HAP-1 (cell line): ENCODE measurements at places on chromosomes 5 and 9.

GRCh38 chr9:35548571-35548970 lies 56.5 kb upstream of the TESK1 start:
- DNase-seq = no peak

DNA sequence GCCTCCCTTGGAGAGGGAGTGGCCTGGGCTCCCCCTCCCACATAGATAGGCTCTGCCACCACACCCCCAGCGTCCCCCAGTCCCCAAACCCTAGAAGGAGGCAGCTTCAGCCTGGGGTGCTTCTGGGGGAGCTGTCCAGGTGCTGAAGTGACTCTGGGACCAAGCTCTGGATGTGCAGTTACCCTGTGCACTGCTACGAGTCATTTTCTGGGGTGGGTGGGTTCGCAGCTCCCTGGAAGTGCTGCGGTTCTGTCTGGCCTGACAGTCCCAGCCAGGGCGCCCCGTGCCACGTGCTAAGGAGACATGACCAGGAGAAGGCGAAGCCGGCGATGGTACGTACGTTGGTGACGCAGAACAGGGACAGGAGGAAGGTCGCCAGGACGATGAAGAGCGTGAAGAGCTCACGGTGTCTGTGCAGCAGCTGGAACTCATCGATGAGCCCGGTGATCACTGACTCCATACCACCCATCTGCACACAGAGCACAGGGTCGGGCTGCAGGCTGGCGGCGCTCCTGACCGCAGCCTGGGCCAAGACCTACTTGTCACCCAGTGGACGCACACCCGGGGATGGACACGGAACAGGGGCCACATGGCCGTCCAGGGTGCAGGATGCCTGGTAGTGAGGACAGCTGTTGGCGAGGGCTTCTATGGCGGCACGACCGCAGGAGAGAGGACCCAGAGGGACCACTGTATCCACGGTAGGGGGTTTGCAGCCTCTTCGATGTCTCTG lies 35.7 kb downstream of the SLC6A3 start:
- DNase-seq = peak; percentile 64

DNA sequence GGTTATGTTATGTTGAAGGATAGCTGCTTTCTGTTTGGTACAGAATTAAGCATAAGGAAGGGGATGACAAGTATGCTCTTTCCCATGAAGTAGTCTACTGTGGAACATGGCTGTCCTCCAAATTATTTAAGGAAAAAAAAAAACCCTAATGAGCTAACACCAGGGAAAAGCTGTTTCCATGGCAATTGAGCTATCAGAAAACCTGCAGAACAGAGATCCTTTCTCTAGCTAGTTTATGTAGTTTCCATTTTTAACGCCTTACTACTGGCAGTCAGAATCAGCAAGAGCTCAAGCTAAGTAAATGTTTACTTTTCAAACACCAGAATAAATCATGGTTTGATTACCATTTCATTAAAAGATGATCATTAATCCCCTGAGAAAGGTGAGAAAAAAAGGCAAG lies 287.4 kb upstream of the TARS1 start:
- no peak for DNase-seq

- DNase-seq = no peak
Observed at GRCh38 chr5:3364941-3365340, 230.7 kb upstream of the IRX1 start.

GRCh38 chr5:150000990-150001659 lies 586 bp downstream of the HMGXB3 start:
- DNase-seq = peak; percentile 51

GRCh38 chr5:126716861-126717260 lies 60.1 kb upstream of the LMNB1 start:
- no peak for DNase-seq

DNA sequence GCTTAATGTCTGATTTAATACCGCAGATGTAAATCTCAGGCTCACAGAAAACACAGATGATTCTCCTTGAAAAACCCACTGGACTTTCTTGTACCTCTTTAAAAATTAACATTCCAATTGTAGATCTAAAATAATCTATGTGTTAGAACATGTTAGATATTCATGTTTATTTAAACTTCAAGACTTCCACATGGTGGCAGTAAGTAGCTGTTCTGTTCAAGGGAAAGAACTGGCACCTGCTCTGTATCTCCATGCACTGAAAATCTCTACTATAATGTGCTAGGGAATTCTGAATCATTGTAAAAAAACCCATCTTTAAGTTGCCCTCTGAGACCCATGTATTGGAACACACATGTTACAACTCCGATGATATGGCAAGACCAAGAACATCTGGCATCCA lies 366.9 kb downstream of the DMRTA1 start:
- no peak for DNase-seq

GRCh38 chr5:159916841-159917761 lies 819 bp downstream of the ADRA1B start:
- DNase-seq = no peak

- DNase-seq = no peak
Observed at GRCh38 chr9:106322706-106323245, 540.2 kb upstream of the ZNF462 start.

DNA sequence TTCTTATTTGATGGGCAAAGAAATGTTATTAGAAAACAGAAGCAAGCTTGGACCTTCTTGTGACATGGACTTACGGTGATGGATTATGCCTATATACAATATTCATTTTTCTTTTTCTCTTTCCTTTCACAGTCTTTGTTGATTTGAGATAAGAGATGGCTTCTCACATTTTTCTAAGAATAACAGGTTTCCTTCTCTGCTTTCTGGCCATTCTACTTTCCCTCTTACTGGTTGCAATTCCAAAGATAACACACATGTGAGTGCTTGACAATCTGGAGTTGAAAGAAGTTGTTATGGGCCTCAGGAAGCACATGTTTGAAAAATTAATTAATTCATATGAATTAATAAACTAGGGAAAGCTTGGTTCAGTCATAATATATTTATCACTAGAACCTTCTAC lies 89.8 kb upstream of the RPS23 start:
- DNase-seq = no peak

DNA sequence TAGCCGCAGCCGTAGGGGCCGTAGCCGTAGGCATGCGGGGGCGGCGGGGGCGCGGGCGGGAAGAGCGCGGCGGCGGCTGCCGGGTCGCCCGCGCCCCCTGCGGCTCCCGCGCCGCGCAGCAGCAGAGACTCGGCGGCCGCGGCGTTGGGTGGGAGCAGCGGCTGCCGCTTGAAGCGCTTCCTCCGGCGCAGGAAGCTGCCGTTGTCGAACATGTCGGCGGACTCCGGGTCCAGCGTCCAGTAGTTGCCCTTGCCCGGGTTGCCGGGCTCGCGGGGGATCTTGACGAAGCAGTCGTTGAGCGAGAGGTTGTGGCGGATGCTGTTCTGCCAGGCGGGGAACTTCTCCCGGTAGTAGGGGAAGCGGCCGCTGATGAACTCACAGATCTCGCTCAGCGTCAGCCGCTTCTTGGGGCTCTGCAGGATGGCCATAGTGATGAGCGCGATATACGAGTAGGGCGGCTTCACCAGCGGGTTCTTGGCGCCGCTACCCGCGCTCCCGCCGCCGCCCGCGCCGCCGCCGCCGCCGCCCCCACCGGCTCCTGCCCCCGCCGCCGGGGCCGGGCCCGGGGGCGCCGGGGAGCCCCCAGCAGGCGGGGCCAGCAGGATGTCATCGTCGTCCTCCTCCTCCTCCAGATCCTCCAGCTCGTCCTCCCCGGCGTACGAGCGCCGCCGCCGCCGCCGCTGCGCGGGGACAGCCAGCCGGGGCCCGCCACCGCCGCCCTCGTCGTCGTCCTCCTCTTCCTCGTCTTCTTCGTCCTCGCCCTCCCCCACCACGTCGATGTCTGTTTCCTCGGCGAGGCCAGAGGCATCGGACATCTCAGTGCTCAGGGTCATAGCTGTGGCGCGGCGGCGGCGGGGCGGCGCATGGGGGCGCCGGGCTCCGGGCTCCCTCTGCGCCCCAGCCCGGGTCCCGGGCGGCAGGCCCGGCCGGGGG lies 781 bp downstream of the FOXD1 start:
- peak; percentile 61 for DNase-seq

DNA sequence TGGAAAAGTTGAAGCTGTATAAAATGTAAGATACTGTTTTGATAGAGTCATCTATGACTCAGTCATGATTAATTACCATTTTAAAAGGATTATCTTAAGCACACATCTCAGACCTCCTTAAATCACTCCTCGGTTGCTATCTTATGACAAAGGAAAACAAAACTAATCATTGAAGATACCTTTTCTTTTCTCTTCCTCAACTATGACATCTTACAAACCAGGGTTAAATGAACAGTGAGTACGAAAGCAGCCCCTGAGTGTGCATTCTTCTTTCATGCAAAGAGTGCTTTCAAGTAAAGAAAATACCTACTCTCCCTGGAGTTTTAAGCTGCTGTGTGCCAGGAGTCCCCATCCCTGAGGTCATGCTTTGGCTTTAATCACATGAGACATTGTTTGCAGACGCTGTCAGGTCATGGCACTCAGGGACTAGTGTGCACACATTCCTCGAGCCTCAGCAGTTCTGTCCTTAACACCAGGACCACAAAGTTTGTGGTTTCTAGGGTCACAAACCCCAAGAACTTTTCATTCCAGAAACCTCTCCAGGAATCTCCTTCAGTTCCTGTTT lies 86.7 kb upstream of the ICE1 start:
- no peak for DNase-seq

- no peak for DNase-seq
Observed at GRCh38 chr5:61148515-61148914, 13.8 kb downstream of the SMIM15 start.

DNA sequence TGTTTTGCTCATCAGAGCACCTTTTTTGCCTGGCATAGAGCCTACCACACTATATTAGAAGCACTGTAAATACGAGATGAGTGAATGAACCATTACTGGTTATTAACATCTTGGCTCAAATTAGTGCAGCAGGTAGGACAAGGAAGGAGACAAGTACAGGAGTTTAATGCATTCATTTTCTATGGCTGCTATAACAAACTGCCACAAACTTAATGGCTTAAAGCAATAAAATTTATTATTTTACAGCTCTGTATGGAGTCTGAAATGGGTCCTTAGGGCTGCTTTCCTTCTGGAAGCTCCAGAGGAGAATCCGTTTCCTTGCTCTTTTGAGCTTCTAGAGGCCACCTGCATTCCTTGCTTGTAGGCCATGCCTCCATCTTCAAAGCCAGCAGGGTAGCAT lies 59.1 kb downstream of the PDE6A start:
- DNase-seq = no peak

- peak; percentile 30 for DNase-seq
Observed at GRCh38 chr9:127445851-127446712, 5.1 kb downstream of the RPL12 start.

- DNase-seq = no peak
Observed at GRCh38 chr5:53334431-53334941, 145.9 kb upstream of the FST start.

- no peak for DNase-seq
Observed at GRCh38 chr9:93094658-93095204, 1.3 kb upstream of the CARD19 start.

- no peak for DNase-seq
Observed at GRCh38 chr5:140628711-140629110, 4.3 kb downstream of the CD14 start.

DNA sequence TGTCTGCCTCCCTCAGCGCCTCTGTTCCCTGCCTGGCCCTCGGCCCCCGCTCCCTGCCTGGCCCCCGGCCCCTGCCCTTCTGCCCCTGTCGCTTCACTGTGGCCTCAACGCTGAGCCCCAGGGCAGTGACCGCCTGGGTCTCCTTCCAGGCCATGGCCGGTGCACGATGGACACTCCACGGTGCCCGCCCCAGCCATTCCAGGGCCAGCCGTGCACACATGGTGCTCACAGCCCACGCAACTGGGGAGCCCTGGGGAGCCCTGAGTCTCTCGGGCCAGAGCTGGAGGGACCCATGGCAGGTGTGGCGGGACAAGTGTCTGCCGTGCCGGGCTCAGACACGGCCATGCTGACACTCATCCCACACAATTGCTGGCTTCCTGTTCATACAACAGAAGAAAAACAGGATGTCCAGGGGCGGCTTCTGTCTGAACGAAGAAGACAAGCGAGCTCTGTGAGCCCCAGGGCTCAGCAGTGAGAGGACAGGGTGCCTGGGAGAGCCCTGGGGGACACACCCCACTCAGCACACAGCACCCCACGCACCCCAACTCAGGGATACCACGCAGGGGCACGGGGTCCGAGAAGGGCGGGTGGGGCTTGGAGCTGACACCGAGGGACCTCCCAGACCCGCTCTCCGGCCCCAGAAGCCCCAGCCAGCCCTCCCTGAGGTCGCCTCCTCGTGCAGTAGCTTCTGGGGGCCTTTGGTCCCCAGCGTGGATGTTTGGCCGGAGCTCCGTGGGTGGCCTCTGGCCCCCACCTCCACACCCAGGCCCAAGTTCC lies 35.7 kb downstream of the EXD3 start:
- no peak for DNase-seq

- peak; percentile 65 for DNase-seq
Observed at GRCh38 chr9:76701441-76702039, 62.7 kb upstream of the PCA3 start.

- no peak for DNase-seq
Observed at GRCh38 chr9:36169708-36170107, 520 bp downstream of the CCIN start.

DNA sequence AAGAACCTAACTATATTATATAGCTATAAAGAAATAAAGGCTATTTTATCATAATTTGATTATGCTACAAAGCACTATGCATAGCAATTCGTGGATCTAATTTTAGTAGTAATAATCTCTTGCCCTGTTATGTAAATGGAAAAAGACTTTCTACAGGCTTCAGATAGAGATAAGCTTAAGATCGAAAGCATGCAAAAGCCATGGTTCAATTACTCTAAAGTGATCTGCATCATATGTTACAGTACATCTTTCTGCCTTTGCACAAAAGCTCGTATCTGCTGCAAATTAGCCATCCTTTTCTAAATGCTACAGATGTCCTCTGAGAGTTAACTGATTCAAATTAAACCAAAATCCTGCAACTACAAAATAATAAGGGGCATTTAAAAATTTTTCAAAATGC lies 234.8 kb upstream of the TMEM161B start:
- DNase-seq = no peak

DNA sequence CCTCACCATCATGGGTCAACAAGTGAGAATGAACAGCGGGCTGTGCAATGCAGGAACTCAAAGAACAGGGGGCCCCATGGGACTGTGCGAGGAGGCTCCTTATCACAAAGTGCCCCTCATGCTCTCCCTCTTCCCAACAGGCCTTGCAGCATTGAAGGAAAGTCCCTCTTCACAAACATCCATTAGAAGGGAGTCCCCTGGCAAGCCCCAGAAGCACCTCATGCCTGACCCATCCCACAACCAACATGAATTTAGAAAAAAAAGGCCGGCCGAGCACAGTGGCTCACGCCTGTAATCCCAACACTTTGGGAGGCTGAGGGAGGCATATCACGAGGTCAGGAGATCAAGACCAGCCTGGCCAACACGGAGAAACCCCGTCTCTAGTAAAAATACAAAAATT lies 122.6 kb upstream of the FSTL4 start:
- no peak for DNase-seq

- DNase-seq = no peak
Observed at GRCh38 chr5:121027636-121028035, 563.5 kb downstream of the PRR16 start.

GRCh38 chr5:759111-759751 lies 25.3 kb downstream of the ZDHHC11B start:
- DNase-seq = peak; percentile 69
